NCI-H526 treated with DMSO at 0.1 percent for 48 hours (cell line): ENCODE measurements at places on chromosomes 3 and 15.

DNA sequence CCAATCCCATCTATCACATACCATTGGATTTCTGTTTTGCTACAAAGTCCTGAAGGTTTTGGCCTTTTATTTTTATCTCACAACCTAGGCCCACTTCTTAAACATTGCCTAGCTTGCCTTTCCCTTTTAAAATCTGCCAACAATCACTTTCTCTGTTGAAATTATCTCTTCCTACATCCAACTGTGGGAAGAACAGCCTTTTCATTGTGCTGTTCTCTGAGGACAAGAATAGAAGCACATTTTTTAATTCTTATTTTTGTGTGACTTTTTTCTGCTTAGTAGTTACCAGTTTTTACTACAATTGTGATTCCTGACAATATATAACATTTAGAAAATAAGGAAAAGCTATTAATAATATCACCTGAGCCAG is 159.2 kb downstream of the CNTN6 start:
- DNase-seq: no peak

DNA sequence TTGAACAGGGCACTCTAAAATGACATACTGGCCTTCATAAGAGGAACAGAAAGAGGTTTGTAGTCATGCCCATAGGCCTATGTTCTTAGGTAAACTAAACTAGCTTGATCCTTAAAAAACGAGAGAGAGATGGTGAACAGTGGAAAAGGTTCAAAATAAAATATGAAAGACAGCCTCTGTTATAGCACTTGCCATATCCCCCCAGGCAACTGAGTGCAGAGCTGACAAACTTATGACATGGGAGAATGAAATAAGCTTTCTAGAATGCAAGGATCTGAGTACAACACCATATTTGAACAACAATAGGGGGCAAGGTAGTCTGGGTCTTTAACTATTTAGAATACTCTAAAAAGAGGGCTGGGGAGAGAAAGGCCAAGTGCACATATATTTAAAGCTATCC is 700.6 kb upstream of the CFAP20DC start:
- DNase-seq: no peak

GRCh38 chr3:71302604-71303003 is 280.9 kb downstream of the FOXP1 start:
- DNase-seq: no peak

DNA sequence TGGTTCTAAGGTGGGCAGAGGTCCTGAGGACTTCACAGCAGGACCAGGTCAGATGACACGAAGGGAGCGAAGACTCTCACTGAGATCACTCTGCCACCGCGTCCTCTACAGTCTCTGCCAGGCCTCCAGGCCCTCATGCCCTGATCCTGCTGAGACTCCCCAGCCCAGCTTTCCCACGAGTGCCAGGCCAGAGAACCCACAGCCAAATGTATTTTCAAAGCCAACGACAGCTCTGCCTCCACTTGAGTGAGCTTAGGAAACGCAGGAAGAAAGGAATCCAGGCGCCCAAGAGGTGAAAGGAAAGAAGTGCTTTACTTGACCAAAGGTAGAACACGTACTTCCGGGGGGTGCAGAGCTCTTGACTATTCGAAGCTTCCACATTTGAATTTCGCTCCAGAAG is 275.0 kb downstream of the XXYLT1 start:
- no peak for DNase-seq
